ENCODE measurements at places on chromosomes 6 and 20.

DNA sequence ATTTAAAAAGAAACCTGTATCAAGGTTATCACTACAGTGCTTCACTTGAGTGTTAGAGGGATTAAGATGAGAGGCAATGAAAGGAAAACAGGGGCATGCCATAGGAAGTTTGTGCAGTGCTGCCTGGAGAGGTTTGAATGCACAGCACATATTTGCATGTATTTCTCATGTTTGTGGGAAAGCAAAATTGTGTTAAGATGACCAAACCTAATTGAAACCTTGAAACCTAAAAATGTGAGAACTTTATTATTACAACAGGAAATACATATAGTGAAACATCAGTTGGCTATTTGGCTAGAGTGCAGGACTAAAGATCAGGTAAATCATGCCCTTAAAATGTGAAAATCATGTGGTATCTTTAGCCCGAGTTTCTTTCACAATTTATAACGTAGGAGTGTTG, 8.5 kb upstream of the TBXT start:
- no peak for DNase-seq

- DNase-seq, result no peak
Observed at GRCh38 chr6:21171801-21172200, 421.8 kb upstream of the SOX4 start.

GRCh38 chr6:143941852-143942627, 66.0 kb downstream of the PLAGL1 start:
- peak; percentile 15 for DNase-seq

GRCh38 chr6:36616893-36617521, 22.8 kb downstream of the SRSF3 start:
- no peak for DNase-seq

GRCh38 chr6:3227363-3228045, at the start of gene TUBB2B:
Gene TUBB2B (minus strand): TSS chr6:3227653. CDS start chr6:3227543, 110 bp downstream.
- no peak for DNase-seq

GRCh38 chr6:152167641-152168603, 360.4 kb downstream of the ESR1 start:
- DNase-seq, result no peak

DNA sequence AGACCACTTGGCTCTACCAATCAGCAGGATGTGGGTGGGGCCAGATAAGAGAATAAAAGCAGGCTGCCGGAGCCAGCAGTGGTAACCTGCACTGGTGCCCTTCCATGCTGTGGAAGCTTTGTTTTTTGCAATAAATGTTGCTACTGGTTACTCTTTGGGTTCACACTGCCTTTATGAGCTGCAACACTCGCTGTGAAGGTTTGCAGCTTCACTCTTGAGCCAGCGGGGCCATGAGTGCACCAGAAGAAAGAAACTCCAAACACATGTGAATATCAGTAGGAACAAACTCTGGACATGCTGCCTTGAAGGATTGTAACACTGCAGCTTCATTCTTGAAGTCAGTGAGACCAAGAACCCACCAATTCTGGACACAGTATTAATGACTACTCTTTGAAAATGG, 89.9 kb upstream of the MBOAT1 start:
- DNase-seq, result no peak

- DNase-seq, result no peak
Observed at GRCh38 chr6:45676380-45676779, 298.6 kb upstream of the SUPT3H start.

GRCh38 chr20:47907031-47907675, 121.9 kb upstream of the SULF2 start:
- DNase-seq, result no peak

DNA sequence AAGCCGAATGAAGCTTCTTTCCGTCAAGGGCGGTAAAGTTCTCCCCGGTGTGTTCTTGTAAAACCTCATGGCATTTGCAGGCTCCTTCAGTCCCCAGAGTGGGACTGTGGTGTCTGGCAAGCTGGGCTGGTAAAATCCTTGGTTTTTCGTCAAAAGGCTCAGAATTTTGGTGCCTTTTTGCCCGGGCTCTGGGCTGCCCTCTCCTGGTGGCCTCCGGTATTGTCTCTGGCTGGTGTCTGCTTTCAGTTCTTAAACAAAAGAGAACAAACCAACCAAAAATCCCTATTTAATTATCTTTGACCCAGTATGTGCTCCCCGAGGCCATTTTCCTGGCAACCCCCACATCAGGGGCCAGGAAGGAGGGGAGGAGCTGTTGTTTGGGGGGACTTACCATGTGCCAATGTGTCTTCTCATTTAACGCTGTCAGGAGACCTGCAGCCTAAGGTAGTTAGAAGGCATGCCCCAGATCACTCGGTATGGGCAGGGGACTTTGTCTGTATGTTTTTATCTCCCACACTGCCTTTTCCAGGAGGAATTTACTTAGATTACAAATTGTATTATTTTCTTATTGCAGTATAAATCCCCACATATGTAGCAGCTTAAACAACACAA, 11.1 kb downstream of the CDH4 start:
- no peak for DNase-seq

GRCh38 chr6:88671624-88672023, 291.8 kb downstream of the RNGTT start:
- DNase-seq, result no peak

GRCh38 chr20:59888050-59888449, 45.4 kb downstream of the SYCP2 start:
- DNase-seq, result no peak

GRCh38 chr20:1817577-1818211, 77.5 kb upstream of the SIRPA start:
- no peak for DNase-seq

GRCh38 chr6:167341665-167342655, 17.1 kb downstream of the TTLL2 start:
- DNase-seq, result no peak

DNA sequence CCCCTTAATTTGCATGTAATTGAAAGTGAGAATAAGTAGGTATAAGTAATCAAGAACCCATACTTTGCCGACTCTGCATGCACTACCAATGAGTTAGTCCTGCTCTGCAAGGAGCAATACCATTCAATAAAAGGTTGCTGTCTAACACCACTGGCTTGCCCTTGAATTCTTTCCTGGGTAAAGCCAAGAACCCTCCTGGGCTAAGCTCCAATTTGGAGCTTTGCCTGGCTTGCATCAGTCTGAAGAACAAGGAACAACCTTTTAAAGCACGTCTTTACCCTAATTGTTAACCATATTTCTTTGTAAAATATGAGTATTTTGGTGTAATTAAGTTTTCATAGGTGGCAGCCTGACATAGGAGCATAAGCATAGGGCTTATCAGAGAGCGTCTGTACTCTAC, 367.7 kb downstream of the MEI4 start:
- no peak for DNase-seq

- no peak for DNase-seq
Observed at GRCh38 chr6:5747379-5747778, 259.3 kb downstream of the NRN1 start.

- DNase-seq, result no peak
Observed at GRCh38 chr20:14288341-14289330, 48.8 kb downstream of the FLRT3 start.

DNA sequence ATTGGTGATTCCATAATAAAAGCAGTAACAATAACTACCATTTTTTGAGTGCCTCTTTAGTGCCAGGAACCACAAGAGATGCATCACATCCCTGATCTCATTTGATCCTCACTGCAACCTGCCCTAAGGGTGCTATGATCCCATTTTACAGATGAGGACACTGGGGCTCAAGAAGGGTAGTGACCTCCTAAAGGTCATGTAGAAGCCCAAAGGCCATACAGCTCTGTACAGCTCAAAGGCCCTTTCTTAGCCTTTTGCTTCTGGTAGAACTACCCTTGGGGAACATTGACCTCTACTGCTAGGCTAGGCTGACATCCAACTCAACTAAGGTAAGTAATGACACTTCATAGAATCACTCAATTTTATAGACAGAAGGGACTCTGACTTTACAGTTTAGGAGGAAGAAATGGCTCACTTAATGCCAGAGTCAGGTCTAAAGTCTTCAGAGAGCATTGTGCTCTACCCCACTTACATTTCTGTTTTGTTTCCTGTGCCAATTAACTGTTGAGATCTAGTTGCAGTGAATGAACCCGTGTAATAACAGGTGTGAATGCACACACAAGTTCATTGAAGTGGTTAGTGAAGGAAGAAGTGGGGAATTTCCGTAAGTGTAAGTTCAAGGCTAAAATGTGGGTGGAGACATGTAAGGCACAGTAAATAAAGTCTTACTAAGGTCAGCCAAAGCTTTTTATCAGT, 10.7 kb downstream of the SLC9A8 start:
- no peak for DNase-seq

DNA sequence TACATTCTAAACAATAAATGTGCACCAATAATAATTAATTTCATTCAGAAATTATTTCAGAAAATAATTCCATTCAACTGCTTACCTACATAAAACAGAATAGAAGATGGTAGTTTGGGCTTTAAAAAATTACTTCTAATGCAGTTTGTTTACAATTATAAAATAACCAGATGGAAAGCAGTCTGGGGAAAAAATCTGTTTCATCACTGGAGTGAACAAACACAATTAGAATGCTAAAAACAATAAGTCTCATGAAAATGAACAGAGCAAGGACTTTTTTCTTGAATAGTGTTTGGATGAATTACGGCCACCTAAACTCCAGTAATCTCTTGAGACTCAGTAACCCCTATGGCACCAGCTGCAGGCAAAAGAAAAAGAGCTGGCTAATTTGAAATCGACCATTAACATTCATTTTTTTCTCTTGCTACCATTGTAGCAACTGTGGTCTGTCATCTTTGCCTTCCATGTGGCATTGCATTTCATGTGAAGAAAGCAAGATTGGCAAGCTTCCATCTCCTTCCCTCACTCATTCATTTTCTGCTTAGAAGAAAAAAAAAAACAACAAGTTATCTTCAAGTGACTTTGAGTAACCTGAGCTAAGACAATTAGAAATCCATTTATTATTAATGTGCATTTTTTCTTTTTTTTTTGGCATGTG, 88.4 kb upstream of the CEP85L start:
- DNase-seq, result no peak

DNA sequence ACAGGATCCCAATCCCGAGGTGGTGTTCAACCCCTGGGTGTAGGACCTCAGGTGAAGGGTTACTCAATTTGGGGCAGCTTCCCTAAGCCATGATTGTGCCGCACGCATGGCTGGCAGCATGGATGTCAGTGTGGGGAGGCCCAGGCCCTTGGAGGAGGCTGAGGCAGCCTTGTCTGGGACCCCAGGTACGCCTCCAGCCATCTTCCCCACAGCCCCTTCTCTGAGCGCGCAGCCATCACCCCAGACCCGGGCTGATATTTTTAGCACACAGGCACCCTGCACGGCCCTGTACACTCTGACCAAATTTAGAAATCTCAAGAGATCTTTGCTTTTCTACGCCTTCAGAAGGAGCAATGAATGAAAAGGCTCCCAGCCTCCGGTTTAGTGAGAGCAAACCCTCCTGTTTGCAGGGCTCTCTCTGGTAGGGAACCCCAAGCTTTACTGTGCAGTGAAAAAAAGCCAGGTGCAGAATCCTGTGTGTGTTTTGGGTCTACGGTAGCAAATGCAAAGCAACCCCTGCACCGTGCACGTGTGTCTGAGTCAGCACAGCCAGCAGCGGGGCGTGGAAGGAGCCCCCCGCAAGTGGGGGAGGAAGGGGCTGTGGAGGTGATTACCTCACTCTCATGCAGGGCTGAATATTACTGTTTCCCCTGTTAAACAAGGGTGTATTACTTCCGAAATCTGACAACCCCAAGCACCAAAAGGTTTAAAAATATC, 44.3 kb downstream of the CTCFL start:
- no peak for DNase-seq

- no peak for DNase-seq
Observed at GRCh38 chr6:25490018-25490801, 161.8 kb upstream of the SCGN start.

- DNase-seq, result peak; percentile 15
Observed at GRCh38 chr6:89242574-89243330, 25.6 kb upstream of the GABRR1 start.

- DNase-seq, result peak; percentile 24
Observed at GRCh38 chr6:39493174-39493573, 170.7 kb upstream of the KCNK16 start.

DNA sequence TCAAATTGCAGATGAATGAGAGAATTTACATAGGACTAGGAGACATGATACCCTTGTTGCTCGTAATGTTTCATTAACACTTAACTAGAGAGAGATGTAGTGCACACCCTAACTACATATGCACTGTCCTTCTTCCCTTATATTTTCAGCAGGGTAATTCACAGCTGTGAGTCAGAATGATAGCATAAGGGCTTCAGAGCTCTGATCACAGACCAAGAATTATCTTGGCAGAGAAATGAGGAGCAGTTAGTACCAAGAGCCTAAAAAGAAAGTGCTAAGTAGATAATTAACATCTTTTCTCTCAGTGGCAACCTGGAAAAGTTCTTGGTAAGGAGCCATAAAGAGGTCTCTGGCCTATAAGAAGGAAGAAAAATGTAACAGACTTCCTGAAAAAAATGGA, 35.8 kb downstream of the GRIK2 start:
- no peak for DNase-seq

GRCh38 chr20:57847104-57847503, 137.3 kb upstream of the PMEPA1 start:
- no peak for DNase-seq

DNA sequence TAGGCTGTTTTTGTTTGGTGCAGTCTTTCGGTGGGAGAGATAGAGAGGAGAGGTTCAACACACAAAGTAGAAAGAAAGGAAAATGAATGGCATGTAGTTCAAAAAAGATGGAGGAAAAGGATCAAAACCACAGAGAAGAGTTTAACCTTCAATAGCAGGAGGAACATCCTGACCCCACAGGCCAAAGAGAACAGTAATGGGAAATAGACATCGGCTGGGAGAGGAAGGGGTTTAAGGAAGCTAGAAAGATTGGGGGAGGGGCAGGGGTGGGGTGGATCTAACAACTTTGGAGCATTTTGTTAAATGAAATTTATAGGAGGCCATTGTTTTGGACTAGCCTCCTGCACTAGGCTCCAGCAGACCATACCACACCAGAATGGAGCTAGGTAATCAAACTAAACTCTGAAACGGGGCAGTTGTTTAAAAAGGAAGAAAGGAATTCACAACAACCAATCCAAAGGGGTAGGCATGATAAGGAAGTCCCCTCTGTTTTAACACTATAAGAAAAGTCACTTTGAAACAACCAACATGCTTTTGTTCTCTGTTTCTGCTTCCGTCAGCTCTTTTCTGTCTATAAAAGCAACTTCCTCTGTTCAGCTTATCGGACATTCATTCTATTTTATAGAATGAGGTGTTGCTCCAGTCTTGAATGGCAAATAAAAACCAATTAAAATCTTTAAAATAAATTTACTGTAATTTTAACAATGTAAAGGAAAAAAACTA, 82.6 kb downstream of the EPB41L2 start:
- DNase-seq, result no peak
